AML-193 (cell line): ENCODE measurements at places on chromosomes 13 and 19.

DNA sequence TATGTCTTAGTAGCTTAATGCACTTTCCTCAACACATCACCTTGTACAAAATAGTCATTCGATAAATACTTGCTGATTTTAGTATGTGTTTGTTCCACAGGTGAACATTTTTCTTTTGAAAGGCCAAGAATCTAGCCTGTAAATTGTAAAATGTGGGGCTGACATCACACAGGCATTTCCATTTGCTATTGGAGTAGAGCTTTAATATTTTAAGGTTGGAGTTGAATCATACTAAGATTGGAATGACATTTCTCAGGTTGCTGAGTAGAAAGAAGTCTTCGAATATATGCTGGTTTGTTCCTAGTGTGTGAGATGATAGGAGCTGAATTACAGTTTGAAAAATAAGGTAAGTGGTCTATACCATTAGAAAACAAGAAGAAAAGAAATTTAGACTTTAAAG is 112.3 kb upstream of the FRY start:
- DNase-seq: no peak

DNA sequence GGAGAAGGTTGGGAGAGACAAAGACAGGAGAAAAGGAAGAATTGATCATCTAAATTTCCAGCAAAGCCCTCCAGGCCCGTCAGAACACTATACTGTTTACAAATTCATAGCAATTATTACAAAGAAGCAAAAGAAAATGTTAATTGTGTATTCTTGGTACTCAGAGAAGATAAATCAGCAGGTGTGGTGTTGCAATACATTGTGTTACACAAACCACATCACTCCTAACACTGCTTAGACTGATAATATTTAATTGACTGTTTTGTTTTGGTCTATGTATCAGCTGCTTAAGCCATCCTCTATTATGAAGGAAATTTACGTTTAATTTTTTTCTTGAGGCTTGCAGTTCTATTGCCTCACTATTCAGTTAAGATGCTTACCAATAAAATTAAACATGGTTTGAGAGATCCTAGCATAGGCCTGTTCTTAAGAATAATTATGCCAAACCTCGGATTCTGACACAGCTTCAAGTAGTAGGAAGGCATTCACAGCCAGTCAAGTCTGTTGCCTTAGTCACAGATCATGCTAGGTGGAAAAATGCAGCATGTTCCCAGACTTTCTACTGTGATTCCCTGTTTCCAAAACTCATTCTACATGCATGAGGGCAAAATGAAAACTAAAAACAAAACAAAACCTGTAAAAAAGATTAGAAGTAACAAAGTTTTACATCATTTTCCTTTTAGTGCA is 129.2 kb downstream of the TBC1D4 start:
- DNase-seq: no peak

DNA sequence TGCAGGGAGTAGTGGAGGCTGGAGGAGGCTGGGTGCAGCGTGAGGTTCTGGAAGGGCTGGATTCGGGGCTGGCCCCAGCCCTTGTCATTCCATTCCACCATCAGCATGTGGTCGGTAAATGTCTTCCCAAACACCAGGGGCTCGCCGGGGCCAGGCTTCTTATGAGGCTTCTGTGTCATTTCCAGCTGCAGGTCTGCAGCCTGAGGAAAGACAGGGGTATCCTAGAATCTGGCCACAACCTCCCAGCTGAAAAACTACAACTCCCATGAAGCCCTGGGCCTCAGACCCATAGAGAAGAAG is 4.4 kb downstream of the BCAT2 start:
- no peak for DNase-seq

GRCh38 chr13:42968906-42969305 is 23.1 kb downstream of the EPSTI1 start:
- DNase-seq: no peak

DNA sequence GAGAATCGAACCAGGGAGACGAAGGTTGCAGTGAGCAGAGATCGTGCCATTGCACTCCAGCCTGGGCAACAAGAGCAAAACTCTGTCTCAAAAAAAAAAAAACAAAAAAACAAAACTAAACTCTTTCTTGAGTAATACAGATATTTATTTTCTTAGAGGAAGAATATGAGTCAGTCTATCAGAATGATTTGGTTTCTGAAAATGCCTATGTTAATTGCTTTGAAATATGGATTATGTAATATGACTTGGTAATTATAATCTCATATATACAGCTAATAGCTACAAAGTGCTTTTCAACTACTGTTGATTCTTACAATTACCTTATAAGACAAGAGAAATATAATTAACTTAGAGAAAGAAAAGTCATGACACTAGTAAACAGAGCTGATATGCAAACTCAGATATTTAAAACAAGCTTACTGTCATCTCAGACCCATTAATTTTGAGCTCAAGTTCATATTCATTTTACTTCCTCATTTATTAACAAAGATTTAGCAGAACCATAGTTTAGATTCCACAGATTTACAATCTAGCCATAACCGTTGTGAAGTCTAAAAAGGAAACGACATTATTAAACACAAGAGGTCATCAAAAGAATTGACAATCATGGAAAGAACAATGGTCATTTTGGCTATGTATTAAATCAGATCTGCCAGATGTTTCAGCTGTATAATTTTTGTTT is 88.0 kb downstream of the TBC1D4 start:
- DNase-seq: peak; percentile 8

DNA sequence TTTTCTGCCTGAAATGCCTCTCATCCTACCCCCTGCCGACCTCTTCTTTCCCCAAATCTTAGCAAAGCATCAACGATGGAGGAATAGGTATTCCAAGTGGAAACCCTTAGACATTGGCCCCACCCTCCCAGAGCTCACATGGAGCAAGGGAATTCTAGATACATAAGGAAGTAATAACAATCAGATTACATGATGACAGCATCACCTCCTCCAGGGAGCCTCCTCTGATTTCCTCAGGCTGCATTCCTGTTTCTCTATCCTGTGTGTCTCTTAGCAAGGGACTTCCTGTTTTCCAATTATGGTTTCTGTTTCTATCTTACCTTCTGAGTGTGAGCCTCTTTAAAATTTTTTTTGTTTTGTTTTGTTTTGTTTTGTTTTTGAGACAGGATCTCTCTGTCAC is 246.6 kb downstream of the TSHZ3 start:
- no peak for DNase-seq

- peak; percentile 68 for DNase-seq
Observed at GRCh38 chr19:42284066-42284501, 15.0 kb downstream of the CIC start.

GRCh38 chr13:67806796-67807195 is 576.7 kb upstream of the PCDH9 start:
- DNase-seq: no peak

GRCh38 chr13:55816976-55817601 is 1323.6 kb upstream of the PRR20A start:
- DNase-seq: no peak

GRCh38 chr19:1199531-1199930 is 6.0 kb upstream of the STK11 start:
- DNase-seq: no peak

DNA sequence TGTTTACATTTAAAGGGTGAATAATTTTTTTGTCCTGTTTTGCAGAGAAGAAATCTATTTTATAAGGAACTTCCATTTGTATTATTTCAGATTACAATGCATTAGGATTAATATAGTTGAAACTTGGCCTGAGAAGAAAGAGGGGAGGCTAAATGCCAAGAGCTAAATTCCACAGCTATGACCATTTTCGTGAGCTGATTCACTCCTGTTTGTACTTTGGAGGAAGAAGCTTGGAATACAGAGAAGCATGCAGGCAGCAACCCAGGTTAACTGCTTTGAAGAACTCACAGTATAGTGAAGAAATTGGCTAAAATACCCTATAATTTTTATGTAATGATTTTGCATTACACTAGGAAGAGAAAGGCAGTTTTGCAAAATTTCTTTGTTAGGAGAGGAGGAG is 309.4 kb upstream of the KLF12 start:
- no peak for DNase-seq

GRCh38 chr13:43804461-43805070 is 17.8 kb upstream of the ENOX1 start:
- peak; percentile 45 for DNase-seq

- no peak for DNase-seq
Observed at GRCh38 chr19:13526552-13526951, 20.3 kb upstream of the CACNA1A start.

- no peak for DNase-seq
Observed at GRCh38 chr19:30681162-30682100, 309.2 kb downstream of the ZNF536 start.

DNA sequence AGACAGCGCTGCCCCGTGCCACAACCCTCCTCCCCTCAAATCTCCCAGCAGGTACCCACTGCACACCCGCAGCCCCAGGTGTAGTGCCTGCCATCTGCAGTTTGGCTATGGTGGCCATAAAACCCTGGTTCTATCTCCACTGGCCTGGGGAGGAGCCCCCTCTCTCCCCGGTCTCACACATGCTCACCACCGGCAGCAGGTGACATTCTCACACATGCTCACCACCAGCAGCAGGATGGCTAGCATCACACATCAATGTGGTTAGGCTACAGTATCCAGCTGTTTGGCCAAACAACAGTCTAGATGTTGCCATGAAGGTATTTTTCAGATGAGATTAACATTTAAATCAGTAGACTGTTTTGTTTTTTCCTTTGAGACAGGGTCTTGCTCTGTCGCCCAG is 31.1 kb downstream of the ELL start:
- DNase-seq: no peak

- DNase-seq: no peak
Observed at GRCh38 chr13:39729156-39729555, 73.7 kb downstream of the COG6 start.

- no peak for DNase-seq
Observed at GRCh38 chr13:37207691-37208451, 102.4 kb upstream of the CSNK1A1L start.

DNA sequence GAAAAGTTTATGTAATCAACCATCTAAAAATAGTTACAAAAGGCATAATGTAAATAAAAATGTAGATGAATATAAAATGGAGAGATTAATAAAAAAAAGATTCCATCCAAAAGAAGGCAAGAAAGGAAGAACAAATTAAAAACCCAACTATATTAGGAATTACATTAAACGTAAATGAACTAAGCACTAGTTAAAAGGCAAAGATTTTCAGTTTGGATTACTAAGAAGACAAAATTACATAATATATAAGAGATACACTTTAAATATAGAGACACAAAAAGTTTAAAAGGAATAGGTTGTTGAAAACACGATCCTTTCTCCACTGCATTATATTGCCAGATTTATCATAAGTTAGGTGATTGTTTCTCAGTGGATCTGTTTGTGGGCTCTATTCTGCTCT is 27.3 kb downstream of the NUFIP1 start:
- DNase-seq: no peak

- no peak for DNase-seq
Observed at GRCh38 chr19:19081642-19082151, 17.9 kb downstream of the SLC25A42 start.

DNA sequence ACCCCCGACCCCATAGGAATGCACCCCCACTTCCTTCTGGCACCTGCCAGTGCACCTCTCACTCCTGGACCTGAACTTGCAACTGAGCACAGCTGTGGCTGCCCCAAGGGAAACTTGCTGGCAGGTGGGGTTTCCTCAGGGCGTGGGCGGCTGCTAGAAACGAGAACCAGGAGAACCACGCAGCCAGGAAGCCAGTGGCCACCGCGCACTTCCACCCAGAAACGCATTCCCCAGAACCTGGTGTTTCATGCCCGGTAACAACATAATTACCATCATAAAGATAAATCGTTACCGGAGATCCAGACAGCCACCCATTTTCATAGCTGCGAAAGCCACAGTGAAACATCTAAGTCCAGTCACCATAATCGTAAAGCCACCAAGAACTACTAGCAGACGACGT is 75.2 kb upstream of the C13orf46 start:
- DNase-seq: no peak

GRCh38 chr19:48500830-48501493 is 10.7 kb downstream of the LMTK3 start:
- DNase-seq: no peak

DNA sequence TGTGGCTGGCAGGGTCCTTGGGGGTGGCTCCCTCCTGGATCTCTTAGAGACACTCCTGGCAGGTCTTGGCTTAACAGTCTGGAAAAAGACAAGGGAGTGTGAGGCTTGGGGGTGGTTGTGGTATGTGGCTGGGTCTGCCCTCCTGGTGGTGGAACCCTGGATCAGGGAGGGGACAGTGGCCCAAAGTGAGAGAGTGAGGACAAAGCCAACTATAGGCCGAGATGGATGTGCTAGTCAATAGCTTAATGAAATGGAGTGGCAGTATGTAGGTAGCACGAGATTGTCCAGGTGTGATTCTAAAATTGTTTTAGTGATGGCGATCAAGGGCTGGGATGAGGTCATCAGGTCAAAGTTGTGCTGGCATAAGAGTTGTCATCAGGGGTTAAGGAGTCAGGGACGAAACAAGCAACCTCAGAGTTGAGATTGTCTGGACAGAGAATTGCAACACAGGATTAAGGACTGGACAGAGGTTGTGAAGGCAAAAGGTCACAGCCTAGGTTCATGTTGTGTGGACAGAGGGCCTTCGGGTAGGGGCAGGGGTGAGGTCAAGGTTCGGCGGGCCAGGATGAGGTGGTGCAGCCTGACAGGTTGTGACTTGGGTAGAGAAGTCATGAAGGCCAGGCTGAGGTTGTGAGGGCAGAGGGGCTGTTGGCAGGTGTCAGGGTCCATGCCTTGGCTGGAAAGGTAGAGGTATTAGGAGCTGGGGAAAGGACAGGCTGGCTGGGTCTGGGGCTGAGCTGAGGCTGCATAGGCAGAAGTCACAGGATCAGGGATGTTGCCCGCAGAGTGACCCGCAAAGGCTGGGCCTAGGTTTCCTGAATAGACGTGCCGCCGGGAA is 4.5 kb upstream of the RASAL3 start:
- DNase-seq: peak; percentile 9

GRCh38 chr19:12777217-12778016 is 2.1 kb upstream of the HOOK2 start:
- DNase-seq: peak; percentile 62

DNA sequence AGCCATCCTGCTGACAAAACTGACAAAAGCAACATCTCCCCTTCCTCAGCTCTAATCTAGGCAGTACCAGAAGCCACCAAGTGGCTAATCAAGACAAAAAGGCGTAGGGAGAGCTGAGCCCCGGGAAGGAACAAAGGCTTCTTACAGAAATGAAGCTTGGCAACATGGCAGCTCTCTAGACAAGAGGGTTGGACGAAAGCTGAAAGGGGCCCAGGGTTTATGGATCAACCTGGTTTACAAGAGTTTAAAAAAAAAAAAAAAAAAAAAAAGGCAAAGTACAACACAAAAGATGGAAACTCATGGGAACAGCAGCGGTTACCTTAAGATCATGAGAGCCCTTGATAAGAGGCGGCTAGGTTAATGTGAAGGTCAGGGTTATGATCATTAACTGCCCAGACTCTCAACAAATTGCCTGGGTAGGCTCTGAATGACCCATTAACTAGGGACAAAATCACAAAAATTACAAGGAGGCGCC is 14.0 kb downstream of the ZC3H4 start:
- no peak for DNase-seq

GRCh38 chr19:41784312-41784711 is 12.1 kb upstream of the CEACAM3 start:
- DNase-seq: peak; percentile 77

DNA sequence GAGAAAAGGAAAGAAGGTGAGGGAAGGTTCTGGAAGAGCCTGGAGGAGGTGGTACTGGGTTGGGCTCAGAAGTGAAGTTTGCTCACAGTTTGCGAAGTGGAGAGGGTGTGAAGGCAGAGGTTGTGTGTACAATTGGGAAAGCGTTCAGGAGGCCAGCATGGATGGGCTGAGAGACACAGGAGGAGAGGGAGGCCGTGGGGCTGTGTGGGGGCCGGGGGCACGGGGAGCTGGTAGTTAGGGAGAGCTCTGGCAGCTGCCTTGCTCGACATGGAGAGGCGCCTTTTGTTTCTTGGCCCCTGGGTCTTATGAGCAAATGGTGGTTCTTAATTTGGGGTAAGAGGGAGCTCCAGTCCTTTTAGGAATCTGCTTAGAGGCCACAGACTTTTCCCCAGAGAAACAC is 16.7 kb downstream of the BICRA start:
- no peak for DNase-seq
